ENCODE measurements at places on chromosomes 3 and 15.
A peak's percentile ranks its signal among the peaks of the same experiment; 100 is the strongest.

GRCh38 chr15:74787251-74788041 lies 5.6 kb downstream of the CSK start:
- peak; percentile 95 for DNase-seq

- DNase-seq: no peak
These were observed 64.2 kb upstream of the UMPS start for GRCh38 chr3:124666067-124666466.

DNA sequence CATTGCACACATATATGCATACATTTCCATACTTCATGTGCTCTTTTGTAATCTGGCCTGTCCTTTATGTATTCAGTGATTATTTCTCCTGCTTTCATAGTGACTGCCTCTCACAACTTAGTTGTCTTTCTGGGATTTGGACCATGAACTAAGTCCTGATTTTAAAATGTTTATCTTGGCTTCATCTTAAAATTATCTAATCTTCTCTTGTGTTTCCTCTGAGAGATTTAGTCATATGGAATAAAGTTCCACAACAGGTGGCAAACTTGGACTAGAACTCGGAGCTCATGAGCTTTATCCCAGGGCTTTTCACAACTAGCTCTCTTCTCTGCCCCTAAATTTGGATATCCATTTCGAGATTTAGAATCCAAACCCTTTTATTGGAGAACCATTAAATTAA lies 44.3 kb downstream of the U2SURP start:
- DNase-seq: no peak

DNA sequence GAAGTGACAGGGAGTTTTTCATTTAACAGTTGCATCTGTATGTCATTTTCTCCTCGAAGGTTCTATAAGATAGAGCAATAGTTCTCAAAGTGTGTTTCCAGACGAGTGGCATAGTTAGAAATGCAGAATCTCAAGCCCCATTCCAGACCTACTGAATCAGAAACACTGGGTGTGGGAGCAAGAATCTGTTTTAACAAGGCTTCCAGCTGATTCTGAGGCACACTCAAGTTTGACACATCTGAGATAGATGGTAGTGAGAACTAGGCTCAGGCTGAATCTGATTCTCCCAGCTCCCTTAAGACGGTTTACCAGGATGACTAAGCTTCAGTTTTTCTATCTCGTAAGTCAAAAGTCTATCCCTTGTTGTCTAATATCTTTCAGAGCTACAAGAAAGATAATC lies 159.8 kb upstream of the NUDT16 start:
- DNase-seq: no peak

DNA sequence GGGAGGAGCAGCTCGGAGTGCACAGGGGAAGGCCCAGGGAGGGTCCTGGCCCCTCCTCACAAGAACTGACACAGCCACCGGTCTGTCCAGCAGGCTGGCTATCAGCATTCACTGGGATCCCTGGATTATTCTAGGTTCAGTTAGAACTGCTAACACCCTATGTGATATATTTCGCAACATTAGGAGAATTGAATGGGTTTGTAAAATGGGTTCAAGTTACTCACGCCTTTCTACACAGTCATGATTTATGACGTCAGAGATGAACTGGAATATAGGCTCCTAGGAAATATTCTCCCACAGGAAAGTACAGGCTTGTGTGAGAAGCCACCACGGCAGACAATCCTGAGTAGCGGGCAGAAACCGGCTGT lies 969 bp upstream of the BSN start:
- DNase-seq: no peak

DNA sequence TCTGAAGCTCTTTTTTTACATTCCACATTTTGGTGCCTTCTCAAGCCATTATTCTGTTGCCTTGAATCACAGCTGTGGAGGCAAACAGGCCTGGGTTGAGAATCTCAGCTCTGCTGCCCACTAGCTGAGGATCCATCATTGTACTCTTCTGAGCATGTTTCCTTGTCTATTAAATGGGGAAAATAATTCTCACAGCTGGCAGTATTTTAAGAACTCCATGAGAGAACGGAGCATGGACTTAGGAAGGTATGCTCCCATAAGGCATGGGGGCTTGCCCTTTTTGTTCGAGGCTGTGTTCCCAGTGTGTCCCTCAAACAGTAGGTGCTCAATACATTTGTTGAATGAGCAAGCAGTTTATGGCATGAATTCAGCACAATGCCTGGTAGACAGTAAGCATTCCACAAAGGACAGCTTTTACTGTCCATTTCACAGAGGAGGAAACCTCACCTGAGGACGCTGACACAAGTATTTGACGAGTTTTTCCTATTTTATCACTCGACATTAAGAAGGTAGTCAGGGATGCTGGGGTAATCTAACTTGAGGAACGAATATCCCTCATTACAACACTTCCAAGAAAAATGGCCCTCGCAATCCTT lies 2.1 kb upstream of the PTPRG start:
- no peak for DNase-seq

- no peak for DNase-seq
These were observed 276.7 kb downstream of the CNTN4 start for GRCh38 chr3:2375376-2375775.

Data from OCI-M1 (cell line).